Breast epithelium (tissue), 4 donors: ENCODE measurements at places on chromosomes 4 and X. TPM values are rescaled to one million over a fixed set of nuclear protein-coding genes. Genes with fewer than 3 reads are reported as not detected.

DNA sequence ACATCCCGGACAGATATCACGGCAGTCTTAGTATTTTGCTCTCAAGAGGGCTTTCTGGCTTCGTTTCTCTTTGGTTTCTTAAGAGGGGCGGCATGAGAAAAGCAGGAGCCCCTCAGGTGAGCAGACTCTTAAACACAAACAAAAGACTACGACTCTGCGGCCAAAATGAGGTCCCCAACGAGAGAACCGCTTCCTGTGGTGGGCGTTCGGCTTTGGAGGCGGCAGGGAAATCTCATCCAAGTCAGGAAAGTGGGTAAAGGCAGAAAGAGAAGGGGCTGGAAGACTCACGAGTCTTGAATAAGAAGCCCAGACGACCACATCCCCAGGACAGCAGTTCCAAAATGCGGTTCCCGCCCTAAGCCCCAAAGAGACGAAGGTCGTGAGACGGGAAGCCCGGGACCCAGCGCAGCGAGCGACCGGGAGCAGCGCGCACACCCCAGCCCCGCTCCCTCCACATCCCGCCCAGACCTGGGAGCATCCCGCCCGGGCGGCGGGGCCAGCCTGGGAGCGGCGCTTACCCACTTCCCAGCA, 409 bp downstream of the UGDH start:
- no peaks in the 10 kb centered on the region for H3K27me3 ChIP-seq
- DNase-seq: no peak
- H3K4me3 ChIP-seq: peak overlapping the region; percentile 78
- no peaks in the 10 kb centered on the region for H3K36me3 ChIP-seq
- H3K4me1 ChIP-seq: no peaks in the 10 kb centered on the region
- peak overlapping the region; percentile 95 for H3K27ac ChIP-seq

DNA sequence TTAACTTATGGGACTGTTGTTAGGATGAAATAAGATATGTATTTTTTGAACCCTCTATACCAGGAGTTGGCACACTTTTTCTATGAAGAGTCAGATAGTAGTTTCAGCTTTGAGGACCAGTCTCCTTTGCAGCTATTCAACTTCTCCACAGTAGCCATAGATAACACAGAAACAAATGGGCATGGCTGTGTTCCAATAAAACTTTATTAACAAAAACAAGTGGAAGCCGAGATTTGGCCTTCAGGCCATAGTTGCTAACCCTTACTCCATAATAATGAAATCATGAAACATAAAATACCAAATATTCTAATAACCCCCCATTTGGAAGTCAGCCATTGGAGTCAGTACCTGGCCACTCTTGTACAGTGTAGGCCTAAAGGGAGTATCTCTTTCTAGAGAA, 30.6 kb downstream of the ARX start:
- H3K27me3 ChIP-seq: no peaks in the 10 kb centered on the region
- H3K36me3 ChIP-seq: no peaks in the 10 kb centered on the region
- no peak for DNase-seq
- H3K4me3 ChIP-seq: no peak overlapping the region
- no peaks in the 10 kb centered on the region for H3K4me1 ChIP-seq

DNA sequence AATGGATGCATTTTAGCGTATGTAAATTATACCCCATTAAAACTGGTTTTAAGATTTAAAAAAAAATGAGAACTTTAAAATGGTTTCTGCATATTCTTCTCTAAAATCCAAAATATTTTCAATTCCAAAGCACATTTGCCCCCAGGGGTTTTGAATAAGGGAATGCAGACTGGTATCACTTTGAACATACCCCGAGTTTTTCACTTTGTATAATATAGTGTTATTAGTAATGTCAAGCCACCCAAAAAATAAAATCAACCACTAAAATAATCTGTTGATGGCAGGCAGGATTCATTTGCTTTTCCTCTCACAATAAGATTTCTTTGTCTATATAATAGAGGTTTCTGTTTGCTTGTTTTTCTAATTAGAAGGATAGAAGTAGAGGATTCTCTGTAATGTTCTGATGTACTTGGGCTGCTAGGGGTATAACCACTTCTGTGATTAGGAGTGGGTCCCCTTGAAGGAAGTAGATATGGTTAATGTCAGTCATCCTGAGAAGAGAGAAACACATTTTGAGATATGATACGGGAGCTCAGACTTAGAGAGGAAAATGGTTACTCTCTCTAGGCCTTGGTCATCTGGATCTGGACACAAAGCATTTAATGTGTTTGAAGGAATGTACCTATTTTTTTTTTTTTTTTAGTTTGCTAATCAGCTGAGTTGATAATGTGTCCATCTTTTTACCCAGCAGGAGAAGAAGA, 9.3 kb upstream of the LIN54 start:
- H3K4me1 ChIP-seq: no peaks in the 10 kb centered on the region
- H3K27me3 ChIP-seq: no peaks in the 10 kb centered on the region
- no peaks in the 10 kb centered on the region for H3K36me3 ChIP-seq
- no peak overlapping the region for H3K4me3 ChIP-seq

The MFSD8 gene
- total RNA-seq: 18.9 TPM

DNA sequence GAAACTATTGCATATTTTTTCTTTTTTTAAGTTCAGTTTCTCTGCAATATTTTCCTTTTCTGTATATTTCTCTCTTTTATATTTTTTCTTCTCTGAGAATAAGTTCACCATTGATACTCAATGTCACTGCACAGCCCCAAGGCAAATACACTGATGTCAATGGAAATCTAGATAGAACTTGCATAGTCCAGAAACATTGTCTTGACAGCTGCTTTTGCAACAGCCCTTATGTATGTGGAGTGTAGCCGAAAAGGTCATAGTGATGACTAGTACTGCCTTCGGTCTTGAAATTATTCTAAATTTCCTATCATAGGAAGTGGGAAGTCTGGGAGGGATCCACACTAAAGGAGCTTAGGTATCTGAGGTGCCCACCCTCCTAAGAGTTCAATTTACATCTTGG, 150.0 kb downstream of the SPOCK3 start:
- no peaks in the 10 kb centered on the region for H3K36me3 ChIP-seq
- no peaks in the 10 kb centered on the region for H3K4me1 ChIP-seq
- no peak overlapping the region for H3K4me3 ChIP-seq

- DNase-seq: no peak
- H3K27ac ChIP-seq: no peak overlapping the region
- no peaks in the 10 kb centered on the region for H3K4me1 ChIP-seq
- H3K36me3 ChIP-seq: no peaks in the 10 kb centered on the region
- peaks cover 21% of the 10 kb centered on the region for H3K27me3 ChIP-seq
Measured at GRCh38 chrX:16185725-16186136, 18.4 kb downstream of the MAGEB17 start.

GRCh38 chrX:117973110-117973807, 143.4 kb downstream of the KLHL13 start:
- DNase-seq: no peak
- H3K27me3 ChIP-seq: no peaks in the 10 kb centered on the region
- H3K27ac ChIP-seq: no peak overlapping the region

The AFM gene
- not detected for total RNA-seq

GRCh38 chrX:12970691-12971202, 4.2 kb upstream of the TMSB4X start:
- H3K27ac ChIP-seq: peak overlapping the region; percentile 81
- peak overlapping the region; percentile 21 for H3K4me3 ChIP-seq
- H3K27me3 ChIP-seq: peaks cover 25% of the 10 kb centered on the region
- no peaks in the 10 kb centered on the region for H3K36me3 ChIP-seq

DNA sequence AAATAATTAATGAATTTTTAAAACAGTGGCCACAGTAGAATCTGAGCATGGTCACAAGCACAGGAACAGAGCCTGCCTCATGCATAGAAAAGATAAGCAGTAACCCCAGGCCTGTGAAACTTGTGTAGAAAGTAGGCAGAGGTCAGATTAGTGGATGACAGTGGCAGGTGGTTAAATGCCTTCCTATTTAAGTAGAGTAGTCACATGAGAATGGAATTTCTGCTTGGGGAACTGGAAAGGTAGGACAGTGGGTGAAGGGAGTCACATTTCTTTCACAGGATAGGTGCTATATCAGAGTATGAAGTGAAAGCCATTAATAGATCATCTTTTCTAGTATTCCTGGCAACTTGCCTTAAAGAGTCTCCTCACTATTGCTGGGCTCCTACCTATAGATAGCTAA, 34.9 kb upstream of the ASB12 start:
- no peaks in the 10 kb centered on the region for H3K4me1 ChIP-seq
- H3K36me3 ChIP-seq: no peaks in the 10 kb centered on the region
- no peak for DNase-seq
- no peaks in the 10 kb centered on the region for H3K27me3 ChIP-seq
- no peak overlapping the region for H3K4me3 ChIP-seq

DNA sequence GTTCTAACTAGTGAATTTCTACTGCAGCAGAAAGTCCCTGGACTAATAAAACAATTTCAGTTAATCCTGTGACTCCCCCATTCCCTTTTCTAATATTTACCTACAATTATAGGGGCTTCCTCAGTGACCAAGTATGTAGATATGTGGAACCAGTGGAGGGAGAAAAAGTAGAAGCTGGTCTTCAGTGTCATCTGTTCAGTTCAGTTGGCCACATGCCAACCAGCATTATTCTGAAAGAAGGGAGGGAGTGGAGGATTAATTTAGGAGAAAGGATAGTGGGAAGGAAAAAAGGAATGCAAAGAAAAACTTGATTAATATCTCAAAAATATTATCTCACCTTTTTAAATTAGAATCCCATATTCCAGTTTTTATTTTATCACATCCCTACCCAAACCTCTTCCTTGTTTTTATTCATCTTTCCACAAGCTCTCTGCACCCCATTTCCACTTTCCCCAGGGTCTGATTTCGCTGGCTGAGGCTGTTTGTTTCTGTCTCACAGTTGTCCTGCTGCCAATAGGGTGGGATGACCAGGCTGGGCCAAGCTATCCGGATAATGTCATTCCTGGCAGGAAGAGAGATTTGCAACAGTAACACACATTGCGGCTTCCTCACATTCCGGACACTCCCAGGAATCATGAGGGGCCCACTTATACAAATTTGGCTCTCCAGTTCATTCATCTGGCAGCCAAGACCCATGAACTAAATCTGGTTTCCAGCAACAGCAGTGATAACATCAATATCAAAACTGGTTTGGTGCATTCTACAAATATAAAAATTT, 24.6 kb upstream of the ANTXR2 start:
- no peaks in the 10 kb centered on the region for H3K4me1 ChIP-seq
- H3K4me3 ChIP-seq: no peak overlapping the region

DNA sequence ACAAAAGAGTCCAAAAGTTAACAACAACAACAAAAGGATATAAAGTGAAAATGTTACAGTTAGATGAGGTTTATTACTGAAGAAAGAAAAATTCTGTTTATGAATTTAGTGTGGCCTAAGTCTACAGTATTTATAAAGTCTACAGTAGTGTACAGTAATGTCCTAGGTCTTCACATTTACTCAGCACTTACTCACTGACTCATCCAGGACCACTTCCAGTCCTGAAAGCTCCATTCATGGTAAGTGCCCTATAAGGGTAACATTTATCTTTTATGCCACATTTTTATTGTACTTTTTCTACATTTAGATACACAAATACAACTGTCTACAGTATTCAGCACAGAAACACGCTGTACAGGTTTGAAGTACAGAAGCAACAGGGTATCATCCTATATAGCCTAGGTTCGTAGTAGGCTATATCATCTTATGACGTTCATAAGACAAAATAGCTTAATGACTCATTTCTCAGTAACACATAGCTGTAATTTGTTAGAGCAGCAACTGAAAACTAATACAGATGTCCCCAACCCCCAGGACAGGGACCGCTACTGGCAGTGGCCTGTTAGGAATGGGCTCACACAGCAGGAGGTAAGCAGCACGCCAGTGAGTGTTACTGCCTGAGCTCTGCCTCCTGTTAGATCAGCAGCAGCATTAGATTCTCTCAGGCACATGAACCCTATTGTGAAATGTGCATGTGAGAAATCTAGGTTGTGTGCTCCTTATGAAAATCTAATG, 61.3 kb downstream of the CENPC start:
- H3K27me3 ChIP-seq: no peaks in the 10 kb centered on the region
- no peak for DNase-seq
- H3K4me3 ChIP-seq: no peak overlapping the region
- H3K4me1 ChIP-seq: no peaks in the 10 kb centered on the region
- no peaks in the 10 kb centered on the region for H3K36me3 ChIP-seq
- no peak overlapping the region for H3K27ac ChIP-seq

The DUSP21 gene
- not detected for total RNA-seq
